Activated T-cell treated with anti-CD3 and anti-CD28 coated beads, Interleukin-2, amount 50 U/mL, for 4 hours (primary cell): ENCODE measurements at places on chromosomes 6 and 20.
A peak's percentile ranks its signal among the peaks of the same experiment; 100 is the strongest.

DNA sequence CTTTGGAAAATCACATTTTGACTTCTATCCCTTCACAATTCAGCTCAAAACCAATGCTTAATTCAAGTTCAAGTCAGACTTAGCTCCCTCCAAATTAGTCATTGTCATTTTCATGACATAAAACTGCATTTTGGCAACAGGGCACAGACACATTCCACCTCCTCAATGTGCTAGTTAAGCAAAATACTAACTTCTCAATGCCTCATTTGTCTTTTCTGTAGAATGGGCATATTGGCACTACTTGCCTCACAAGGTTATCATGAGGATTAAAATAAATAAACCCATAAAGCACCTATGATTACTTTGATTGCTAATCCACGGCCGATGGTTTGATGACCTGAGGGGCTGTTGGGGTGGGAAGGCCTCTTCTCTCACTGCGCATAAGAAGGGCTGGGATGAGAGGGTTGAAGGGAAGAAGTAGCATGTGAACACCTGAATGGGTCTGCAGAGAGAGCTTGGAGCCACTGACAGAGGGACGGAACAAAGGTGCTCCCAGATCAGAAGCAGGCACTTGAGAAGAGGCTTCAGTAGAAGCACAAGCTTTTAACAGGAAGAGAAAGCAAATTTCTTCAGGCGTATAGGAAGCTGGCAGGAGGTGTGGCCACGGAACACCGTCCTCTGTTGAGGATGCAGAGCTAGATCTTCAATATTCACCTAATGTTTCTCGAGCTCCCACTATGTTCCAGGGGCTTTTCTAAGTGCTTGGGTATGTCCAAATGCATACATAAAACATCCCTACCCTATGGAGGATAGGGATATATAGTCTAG, 11.7 kb upstream of the TBC1D7 start:
- no peak for DNase-seq

- DNase-seq, result no peak
Measured at GRCh38 chr20:34468951-34469350, 47.3 kb upstream of the DYNLRB1 start.

- DNase-seq, result no peak
Measured at GRCh38 chr6:38141716-38142115, 322.2 kb downstream of the ZFAND3 start.

- DNase-seq, result no peak
Measured at GRCh38 chr6:156450421-156450820, 326.8 kb upstream of the ARID1B start.

DNA sequence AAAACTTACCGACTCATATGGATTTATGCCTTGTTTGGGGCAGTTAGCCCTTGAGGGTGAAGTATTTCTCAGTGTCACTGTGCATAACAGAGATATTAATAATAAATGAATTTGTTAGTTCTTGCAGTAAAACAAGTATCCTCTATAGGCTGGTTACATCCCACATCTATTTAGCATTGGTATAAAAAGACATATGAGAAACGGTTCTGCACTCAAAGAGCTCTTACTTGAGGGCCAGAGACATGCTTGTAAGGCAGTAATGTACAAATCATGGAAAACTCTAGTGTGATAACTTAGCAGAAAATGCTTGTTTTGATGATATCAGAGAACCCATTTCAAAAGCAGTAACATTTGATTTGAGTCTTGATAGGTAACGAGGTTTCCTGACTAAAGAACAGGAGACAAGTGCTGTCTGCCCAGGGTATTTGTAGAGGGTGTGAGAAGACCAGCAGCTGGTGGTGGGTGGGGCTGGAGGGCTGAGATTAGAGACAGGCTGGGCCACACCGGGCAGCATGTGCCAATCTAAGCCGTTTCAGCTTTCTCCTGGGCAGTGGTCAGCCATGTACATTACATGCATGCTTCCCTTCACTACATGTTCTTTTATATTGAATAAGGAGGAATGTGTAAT, 46.3 kb downstream of the TULP4 start:
- DNase-seq, result no peak

DNA sequence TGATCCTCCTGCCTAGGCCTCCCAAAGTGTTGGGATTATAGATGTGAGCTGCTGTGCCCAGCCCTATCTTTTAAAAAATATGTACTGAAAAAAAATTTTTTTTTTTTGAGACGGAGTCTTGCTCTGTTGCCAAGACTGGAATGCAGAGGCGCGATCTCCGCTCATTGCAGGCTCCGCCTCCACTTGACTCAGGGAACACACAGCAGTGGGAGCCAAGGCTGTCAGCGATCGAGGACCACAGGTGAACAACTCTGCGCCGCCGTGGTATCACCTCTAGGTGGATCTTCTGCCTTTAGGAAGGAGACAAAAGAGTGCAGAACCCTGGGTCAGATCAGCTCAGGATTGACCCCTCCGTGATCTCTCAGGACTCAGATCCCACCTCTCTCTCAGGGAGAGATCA, 13.7 kb downstream of the RAET1E start:
- DNase-seq, result no peak

DNA sequence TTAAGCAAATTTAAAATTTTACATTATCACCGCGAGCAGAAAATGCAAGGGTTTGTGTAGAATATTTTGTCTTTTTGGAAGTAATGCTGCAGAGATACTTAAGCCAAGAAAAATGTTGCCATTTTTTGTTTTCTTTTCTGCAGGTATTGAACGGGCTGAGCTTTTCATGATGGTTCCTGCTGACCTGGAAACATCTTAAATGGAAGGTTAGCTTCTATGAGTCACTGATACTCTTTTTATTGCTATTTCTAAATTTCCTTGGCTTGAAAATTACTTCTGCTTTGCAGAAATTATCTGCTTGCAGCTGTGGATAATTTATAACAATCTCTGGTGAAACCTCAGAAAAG, 12.7 kb downstream of the SYTL3 start:
- DNase-seq, result no peak

- DNase-seq, result no peak
Measured at GRCh38 chr6:131336596-131336995, 201.3 kb downstream of the AKAP7 start.

GRCh38 chr6:36724514-36725390, 27.1 kb downstream of the RAB44 start:
- peak; percentile 34 for DNase-seq

DNA sequence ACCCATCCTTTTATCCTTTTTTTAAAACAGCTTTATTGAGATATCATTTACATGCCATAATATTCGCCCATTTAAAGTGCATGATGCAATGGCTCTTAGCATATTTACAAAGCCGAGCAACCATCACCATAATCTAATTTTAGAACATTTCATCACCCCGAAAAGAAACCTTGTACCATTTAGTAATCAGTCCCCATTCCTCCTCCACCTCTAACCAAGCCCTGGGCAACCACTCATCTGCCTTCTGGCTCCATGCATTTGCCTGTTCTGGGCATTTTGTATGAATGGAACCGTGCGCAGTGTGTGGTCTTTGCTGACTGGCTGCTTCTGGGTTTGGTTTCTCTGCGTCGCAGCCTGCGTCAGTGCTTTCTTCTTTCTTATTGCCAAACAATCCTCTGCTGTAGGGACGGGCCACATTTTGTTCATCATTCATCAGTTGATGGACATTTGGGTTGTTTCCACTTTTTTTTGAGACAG, 10.2 kb upstream of the EEF1A2 start:
- no peak for DNase-seq

- DNase-seq, result no peak
Measured at GRCh38 chr6:109498936-109499335, 15.9 kb upstream of the ZBTB24 start.

DNA sequence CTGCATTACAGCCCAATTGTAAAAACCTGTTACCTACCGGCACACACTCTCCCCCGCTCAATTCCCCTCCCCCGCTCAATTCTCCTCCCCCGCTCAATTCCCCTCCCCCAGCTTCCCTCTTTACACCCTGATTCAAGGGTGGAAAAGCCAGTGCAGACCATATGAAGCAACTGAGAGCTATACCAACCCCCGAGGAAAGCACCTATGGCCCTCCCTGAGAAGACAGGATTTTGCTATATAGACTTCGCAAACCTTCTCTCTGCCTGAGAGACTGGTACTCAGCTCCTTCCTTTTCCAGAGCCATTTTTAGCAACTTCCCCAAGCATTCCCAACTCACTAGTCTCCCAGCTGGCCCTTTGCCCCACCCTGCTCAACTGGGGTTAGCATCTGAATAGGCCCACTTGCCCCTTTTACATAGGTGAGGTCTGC, 7.6 kb downstream of the GNAS-AS1 start:
- DNase-seq, result no peak

- DNase-seq, result no peak
Measured at GRCh38 chr20:19501476-19502115, 256.5 kb upstream of the RIN2 start.

- no peak for DNase-seq
Measured at GRCh38 chr6:7249391-7249790, 63.6 kb downstream of the SSR1 start.

DNA sequence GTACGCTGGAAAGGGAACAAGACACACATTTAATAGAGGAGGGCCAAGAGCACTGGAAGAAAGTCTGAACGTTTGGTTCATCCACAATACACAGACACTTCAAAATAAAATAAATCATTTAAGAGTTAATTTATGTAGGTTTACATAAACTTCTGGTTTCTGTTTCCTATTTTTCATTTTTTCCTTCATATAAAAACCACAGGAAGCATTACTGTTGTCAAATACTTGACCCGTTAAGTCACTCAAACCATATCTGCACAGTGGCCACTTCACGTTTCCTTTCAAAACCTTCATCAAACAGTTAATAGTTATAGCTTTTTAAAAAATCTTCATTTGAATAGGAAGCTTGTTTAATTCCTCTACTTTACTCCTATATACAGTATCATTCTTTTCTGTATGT, 257.6 kb upstream of the THEMIS start:
- DNase-seq, result no peak

GRCh38 chr6:15283986-15284361, 38.1 kb downstream of the JARID2 start:
- no peak for DNase-seq

- no peak for DNase-seq
Measured at GRCh38 chr6:37454420-37455140, 21.6 kb downstream of the CMTR1 start.

DNA sequence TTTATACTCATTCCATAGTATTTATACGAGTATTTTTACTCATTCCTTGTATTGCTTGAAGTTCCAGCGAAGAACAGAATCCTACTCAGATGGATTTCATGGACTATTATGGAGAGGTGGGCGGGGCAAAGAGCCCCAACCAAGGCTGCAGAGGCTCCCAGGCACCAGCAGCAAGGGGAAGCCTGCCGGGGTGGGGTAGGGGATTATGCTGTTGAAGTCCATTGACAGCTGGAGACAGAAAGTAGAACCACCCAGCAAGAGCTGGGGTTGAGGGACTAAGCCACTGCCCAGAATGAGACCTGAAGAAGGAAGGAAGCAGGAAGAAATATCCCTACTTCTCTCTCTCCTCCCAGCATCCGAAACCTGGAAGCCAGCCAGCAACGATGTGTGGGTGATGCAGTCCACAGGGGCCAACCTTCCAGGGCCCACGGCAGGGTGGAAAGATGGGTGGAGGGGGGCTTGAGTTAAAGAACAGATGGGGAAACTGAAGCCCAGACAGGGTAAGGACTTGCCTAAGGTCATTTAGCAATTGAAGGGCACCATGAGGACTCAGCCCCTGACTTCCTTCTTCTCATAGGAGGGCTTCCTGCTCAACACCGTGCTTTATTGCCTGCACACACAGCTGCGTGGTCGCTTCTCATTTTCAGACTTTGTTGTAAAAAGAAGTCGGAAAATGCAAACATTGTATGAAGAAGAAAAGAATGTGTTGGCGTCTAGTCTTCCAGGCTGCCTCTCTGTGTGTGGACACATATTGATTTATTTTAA, 18.3 kb upstream of the GTSF1L start:
- DNase-seq, result no peak

GRCh38 chr20:9550871-9551270, 36.5 kb downstream of the LAMP5 start:
- no peak for DNase-seq

GRCh38 chr6:136251394-136251793, 1.3 kb upstream of the MTFR2 start:
- no peak for DNase-seq

DNA sequence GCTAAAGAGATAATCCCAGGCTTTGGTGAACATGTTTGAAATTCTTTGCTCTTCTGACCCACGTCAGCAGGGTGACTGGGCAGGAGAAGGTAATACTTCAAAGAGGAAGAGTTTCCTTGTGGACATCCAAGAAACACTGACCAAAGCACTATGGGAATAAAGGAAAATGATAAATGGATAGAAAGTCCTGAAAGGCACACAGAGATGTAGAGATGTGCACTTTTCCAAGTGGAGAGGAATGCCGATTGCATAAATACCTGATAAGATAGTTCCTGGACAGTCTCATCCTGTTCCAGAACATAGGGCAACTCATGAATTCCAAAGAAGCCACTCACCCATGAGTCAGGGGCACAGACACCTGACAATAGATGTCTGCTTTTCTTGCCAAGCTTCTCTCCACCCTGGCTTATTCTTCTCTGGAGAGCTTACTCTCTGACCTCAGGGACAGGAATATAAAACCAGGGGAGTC, 191.3 kb upstream of the FOXA2 start:
- DNase-seq, result no peak

DNA sequence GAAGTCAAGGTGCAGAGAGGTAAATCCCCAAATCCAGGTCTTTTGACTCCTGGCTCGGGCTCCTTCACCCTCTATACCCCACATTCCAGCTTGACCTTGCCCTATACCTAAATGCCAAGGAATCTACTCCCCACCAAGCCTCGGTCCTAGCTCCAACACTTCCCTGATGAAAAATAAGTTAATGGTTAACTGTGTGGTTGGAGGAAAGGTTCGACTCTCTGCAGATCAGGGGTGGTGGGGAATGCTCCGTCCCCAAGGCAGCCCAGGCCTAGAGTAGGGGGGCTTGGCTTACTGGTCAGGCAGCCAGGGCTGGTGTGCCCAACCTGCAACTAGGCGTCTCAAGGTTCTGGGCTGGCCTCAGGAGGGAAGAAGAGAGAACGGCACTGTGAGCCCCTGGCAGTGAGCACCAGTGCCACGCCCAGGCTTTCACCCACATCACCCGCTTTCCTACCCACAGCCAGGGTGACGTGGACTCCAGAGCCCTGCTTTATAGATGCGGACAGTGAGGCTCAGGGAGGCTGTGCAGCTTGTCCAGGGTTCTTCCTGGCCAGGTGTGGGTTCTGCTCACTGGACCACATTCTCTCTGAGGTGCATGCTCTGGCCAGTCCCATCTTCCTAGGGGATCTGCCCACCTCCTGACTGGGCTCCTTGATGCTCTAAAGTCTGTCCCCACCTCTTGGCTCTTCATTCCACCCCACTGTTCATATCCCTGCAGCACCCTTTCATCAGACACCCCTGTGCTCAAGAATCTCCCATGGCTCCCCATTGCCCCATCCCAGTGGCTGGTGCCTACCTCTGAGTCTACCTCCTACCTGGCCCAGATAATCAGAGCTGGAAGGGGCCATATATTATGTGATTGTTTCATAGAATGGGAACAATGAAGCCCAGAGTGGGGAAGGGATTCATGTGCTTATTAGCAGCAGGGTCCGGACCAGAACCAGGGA, 8.2 kb downstream of the SPDEF start:
- no peak for DNase-seq
